Esophagus mucosa (tissue), 1 donor: ENCODE measurements at places on chromosomes 5 and 9.

DNA sequence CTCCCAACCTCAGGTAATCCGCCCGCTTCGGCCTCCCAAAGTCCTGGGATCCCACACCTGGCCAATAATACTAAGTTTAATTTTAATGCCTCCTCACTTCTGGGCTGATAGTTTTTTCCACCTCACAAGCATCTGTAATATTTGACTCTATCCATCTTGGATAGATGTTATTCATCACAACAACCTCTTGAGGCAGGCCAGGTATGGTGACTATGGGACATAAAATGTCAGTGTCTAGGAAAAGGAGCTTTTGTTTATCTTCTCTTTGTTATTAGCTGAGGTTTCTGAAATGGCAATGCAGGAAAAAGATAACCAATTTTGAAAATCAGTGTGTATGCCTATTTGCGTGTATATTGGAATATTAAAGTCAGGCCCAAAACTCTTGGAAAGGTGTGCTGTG lies 1.2 kb upstream of the CCDC69 start:
- no peak for ATAC-seq

GRCh38 chr5:73812962-73813588 lies 187.1 kb downstream of the ARHGEF28 start:
- ATAC-seq, result peak; percentile 82

GRCh38 chr5:140213370-140213983 lies 38.5 kb downstream of the CYSTM1 start:
- ATAC-seq, result no peak

DNA sequence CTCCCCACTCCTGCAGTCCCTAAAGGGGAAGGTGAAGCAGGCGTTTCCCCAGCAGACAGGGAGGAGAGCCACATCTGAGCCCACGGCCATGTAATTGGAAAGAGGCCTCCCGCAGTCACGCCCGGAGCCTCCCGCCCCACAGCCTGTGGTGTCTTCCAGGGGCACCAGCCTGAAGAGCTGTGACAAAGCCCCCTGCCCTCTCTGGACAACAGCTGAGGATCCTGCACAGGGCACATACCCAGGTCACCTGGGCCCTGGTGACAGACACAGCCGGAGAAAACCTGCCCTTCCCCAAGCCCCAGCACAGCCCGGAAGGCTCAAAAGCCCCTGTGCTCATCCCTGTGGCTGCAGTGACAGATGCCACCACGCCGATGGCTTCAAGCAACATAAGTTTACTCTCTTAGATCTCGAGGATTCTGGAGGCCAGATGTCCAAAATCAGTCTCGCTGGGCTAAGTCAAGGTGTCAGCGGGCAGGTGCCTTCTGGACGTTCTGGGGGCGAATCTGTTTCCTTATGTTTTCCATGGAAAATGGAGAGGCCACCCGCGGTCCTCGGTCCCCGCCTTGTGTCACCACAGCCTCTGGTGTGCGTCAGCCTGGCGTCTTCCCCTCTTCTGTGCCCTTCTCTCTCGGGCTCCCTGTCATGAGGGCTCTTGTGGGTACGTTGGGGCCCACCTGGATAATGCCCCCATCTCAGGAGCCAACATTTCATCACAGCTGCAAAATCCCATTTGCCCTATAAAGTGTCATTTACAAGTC lies 71.5 kb downstream of the PSMB7 start:
- ATAC-seq, result no peak

DNA sequence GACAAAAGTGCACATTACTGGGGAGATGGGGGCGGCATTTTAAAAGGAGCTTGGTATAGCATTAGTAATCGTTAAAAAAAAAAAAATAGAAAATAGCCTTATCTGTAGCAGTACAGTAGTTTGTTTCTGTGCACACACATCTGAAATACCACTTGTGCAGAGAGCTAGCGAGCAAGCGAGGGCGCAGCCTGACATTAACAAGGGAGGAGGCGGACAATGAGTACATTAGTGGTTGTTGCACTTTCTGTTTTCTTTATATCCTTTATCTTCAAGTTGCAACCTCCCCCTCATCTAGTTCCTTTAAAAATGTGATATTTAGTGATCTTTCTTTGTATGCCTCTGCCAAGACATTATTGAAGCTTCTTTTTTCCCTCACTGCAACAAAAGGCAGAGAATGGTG lies 880 bp upstream of the PTPDC1 start:
- ATAC-seq, result no peak

DNA sequence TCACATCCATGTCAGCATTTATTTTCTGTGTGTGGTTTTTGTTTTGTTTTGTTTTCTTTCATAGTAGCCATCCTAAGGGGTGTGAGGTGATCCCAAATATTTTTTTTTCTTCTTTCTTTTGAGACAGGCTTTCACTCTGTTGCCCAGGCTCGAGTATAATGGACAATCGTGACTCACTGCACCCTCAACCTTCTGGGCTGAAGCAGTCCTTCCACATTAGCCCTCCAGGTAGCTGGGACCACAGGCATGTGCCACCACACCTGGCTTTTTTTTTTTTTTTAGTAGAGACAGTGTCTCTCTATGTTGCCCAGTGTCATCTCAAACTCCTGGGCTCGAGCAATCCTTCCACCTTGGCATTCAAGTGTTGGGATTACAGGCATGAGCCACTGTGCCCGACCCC lies 59.1 kb downstream of the CDC42SE2 start:
- ATAC-seq, result no peak

GRCh38 chr9:114078021-114078780 lies at the start of gene AMBP:
AMBP (minus strand) TSS chr9:114078300; CDS start chr9:114078209, 91 bp downstream.
- no peak for ATAC-seq

- no peak for ATAC-seq
Observed at GRCh38 chr5:1663186-1663585, 136.5 kb downstream of the MRPL36 start.

DNA sequence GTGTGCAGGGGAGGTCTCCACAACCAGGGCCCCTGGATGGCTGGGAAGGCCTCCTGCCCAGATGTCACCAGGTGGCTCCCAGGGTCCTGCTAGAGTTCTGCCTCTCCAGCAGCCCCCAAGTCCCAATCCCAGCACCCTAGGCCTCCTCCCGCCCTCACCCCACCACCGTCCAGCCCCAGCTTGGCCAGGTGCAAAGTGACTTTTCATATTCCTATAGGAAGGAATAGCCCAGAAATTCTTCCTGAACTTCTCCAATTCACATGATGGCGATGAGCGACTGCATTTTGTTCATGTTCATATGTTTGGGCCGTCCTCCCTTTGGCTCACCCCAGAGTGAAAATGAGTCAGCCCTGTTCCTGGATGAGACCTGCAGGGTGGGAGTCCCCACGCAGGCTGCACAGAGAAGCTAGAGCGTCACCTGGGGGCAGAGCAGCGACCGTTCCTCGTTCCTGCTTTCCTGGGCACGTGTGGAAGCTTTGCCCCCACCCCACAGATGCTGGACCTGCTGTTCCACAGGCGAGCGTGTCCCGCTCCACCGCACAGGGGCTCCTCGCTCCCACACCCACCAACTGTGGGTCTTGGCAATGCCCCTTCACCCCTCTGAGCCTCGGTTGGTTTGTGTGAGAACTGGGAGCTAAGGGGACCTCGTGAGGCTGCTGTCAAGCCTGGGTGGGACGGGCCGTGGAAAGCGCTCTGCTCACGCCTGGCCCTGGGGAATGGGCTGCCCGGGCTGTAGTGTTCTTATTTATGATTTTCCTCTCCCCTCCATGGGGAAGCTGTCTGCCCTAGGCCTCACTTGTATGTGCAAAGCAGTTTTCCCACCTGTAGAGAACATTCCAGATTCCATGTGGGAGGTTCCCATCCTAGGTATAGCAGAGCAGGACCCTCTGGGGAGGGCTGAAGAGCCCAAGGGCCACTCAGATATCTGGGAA lies 6.9 kb downstream of the MRPS2 start:
- no peak for ATAC-seq

DNA sequence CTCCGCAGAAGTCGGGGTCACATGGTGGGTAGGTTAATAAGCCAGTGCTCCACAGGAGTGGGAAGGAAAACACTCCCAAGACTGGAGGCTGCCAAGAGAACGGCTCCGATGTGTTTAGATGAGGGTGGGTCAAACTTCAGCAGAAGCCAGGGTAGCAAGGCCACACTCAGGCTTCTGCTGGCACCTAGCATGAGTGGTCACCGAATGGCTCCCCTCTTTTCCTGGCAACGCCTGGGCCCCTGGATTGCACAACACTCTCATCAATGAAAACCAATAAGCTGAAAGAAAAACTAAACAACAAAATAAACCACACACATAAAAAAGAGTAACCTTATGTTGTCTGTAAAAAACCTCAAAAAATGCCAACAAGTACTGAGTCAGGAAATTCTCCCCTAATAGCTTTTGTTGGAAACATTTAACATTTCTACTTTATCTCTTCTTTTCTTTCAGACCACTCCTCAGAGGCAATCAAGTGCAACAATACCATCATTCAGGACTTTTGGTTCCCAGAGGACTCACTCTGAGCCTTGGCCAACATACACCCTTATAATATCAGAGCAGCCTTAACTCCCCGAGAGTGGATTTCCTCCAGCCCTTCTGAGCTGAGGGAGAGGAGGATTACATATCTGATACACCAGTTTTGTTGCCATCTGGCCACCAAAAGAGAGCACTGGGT lies 279.9 kb downstream of the ENC1 start:
- ATAC-seq, result no peak

GRCh38 chr9:96604004-96604319 lies 15.7 kb downstream of the CDC14B start:
- ATAC-seq, result peak; percentile 54

- ATAC-seq, result peak; percentile 74
Observed at GRCh38 chr5:81779125-81779915, 28.4 kb upstream of the SSBP2 start.

DNA sequence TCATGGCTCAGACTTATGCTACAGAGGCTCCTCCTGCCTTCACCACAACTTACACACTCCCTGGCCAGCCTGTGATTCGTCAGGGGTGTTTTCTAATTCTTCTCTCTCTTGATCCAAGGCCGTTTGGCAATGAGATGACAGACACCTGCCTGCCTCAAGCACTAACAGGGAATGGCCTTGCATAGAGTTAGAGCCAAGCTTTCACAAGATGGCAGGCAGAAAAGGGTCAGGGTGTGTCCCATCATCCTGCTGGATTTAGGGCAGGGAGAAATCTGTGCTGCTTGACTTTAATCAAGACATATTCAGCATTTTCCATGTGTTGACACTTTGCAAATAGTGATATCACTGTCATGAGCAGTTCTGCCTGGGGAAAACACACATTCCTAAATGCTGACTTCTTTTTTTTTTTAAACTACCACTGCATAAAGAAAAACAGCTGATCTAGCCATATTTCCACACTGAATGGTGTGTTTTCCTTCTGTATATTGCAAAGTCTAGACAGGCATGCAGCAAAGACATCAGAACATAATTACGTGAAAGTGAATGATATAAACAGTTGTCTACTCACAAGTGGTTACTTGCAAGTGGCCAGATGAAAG lies 95.0 kb upstream of the SLC25A48 start:
- ATAC-seq, result peak; percentile 94

DNA sequence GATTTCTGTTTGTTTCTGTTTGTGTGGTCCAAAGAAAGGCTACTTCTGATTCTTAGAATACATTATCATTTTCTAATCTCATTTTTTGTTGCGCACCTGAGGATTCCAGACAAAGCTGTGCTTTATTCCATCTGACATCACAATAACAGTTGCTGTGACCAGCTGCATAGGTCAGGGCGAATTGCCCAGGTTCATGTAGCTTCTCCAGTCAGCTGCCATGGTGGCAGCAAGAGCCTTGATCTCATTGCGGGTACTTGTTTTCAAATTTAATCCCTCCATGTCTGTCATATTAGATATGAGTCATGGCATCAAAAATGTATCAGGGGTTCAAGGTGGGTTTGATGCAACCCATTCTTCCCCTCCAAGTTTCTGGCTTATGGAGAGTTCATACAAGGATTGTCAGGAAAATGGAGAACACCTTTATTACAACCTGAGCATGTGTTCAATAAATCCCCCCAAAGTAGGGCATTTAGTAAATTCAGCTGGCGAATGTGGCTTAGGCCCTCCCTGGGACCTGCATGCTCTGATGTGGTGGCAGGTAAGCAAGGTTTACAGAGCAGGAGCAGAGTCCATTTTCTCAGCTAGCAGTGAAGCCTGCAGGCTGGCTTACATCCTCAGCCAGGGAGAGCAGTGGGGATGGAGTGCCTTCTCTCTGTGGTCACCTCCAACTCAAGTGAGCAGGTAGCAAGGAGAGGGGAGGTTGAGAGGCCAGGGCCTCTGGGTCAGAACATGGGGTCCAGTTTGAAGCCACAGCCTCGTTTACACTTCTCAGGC lies 13.9 kb downstream of the CAVIN4 start:
- ATAC-seq, result no peak

DNA sequence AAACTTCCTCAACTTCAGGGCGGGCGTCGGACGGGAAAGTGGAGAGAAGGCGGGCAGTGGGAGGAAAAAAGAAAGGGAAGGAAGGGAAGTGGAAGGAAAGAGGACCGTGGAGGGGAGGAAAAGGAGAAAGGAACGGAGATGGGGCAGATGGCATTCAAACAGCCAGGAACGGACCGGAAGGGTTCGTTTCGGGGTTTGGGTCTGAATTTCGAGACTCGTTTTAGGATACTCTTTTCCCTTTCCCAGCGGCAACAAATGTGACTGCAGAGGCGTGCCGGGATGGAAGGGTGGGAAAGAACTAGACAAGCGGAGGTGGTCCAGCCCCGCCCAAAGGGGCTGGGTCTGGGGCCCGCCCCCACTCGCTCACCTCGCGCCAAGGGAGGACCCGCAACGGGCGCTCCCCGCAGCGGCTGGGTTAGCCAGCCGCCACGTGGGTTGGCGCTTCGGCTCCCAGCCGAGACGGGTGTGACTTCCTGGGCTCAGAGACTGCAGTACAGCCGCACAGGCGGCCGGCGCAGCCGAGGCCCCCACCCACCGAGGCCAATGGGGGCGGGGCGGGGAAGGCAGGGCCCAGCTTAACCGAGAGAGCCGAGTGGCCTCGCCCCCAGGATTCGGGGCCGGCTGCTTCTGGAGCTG lies 2.7 kb downstream of the VCAN start:
- ATAC-seq, result peak; percentile 65

GRCh38 chr9:16928179-16928945 lies 57.9 kb upstream of the BNC2 start:
- ATAC-seq, result no peak

GRCh38 chr9:129284607-129285291 lies 106.7 kb upstream of the IER5L start:
- ATAC-seq, result no peak

DNA sequence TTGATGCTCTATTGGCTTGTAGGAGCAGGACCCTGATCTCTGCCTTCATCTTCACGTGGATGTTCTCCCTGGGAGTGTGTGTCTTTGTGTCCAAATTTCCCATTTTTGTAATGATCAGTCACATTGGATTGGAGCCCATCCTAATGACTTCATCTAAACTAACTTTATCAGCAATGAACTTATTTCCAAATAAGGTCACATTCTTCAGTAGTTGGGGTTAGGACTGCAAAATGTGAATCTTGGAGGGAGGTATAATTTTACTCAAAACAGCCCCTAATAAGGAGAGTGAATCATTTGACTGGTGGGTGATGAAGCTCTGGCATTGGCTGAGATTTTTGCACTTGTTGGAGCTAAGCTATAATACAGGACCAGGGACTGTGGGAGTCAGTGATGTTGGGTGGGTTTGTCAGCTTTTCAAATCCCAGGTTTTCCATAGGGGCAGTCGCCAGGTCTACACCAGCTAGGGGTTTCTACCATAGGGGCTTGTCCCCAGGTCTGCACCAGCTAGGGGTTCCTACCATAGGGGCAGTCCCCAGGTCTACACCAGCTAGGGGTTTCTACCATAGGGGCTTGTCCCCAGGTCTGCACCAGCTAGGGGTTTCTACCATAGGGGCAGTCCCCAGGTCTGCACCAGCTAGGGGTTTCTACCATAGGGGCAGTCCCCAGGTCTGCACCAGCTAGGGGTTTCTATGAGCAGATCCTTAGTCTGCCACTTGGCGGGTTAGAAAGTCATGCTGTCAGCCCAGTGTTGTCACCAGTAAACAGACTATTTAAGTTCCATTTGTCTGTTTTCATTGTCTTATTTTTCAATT lies 382.6 kb upstream of the DAP start:
- ATAC-seq, result no peak

GRCh38 chr5:31811210-31811609 lies 172.3 kb downstream of the PDZD2 start:
- peak; percentile 55 for ATAC-seq
